ENCODE measurements at places on chromosomes 13 and 19.
A peak's percentile ranks its signal among the peaks of the same experiment; 100 is the strongest.

- no peak for DNase-seq
Measured at GRCh38 chr13:87684850-87685742, 13.9 kb downstream of the SLITRK5 start.

- DNase-seq, result no peak
Measured at GRCh38 chr13:39254601-39255000, 216.3 kb downstream of the NHLRC3 start.

GRCh38 chr13:21576426-21576825 is 27.5 kb downstream of the MICU2 start:
- DNase-seq, result no peak

DNA sequence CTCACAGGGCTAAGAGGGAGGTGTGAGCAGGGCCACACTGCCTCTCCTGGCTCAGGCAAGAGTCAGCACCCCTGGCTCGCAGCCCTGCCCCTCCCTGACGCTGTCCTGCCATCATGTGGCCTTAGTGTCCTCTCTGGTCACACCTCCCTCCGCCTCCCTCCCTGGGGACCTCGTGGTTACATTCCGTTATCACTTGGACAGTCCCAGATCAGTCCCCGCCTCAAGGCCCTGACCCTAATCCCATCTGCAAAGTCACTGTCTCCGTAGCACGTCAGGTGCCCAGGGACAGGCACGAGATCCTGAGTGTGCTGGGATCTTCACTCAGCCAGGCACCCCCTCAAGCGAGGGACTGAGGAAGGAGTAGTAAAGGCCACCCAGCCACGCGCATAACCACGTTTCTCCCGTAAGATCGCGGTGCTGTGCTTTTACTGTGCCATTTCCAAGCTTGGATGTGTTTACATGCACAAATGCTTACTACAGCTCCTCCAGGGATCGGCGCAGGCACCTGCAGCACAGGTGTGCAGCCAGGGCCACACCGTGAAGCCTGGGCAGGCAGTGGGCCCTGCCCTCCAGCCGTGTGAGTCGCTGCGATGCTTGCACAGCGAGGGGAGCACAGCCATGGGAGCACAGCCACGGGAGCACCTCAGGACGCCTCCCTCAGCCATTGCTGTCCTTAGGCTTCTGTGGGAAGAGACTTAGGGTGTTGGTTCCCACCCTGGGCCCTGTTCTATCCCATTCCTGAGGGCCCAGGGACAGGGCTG is 10.7 kb upstream of the TMEM255B start:
- DNase-seq, result no peak

DNA sequence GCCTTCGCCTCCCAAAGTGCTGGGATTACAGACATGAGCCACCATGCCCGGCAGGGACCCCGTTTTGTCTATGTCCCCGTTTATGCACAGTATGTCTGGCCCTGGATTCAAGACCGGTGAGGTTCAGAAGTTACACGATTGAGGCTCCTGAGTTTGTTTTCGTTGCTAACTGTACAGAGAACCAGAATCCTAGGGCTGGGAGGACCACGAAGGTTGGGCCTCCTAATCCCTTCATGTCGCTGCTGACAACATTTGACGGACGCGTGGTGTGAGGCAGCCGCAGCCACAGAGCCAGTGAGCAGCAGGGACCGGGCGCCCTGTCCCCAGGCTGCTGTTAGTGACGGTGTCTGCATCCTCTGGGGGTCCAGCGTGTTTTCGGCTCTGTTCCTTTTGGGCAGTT is 91.4 kb downstream of the ATP11A start:
- no peak for DNase-seq

DNA sequence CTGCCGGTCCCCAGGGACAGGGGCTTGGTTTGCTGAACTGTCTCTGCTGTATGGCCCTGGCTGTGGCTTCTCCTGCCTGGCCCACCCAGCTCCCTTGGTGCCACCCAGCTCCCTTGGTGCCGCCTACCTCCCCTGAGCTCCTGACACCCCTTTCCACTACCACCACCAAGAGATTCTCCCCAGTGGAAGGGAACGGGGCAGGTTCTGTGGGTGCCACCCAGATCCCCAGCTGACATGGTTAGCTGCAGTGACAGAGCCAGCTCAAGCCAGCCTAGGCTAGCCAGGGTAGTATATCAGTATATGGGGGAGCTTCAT is 28.5 kb upstream of the POP4 start:
- DNase-seq, result no peak

DNA sequence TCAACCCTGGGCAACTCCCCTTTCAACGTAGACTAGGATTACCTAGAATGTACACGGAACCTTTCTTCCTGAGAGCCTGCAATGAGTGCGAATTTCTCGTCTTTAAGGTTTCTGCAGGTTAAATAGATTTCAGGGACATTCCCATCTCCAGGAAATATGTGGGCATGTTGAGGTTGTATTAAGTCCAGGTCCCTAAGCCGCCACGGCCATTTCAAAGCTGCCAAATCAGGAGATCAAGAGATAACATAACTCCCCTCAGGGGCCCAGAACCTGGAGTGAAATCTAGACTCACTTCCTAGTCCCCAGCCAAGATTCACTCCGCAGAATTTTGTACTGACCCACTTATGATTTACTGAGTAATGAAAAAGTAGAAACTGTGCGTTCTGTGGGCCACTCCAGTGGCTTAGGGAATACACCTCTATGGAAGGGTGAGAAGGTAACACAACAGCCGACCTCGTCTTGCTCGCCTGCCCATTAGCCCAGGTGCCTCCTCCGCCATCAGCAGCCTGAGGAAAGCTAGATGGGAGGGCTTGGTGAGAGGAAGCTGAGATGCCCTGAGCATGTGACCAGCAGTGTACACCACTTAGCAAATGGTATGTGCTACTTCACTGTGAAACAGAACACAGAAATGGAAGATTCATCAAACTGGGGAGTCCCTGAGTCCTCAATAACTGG is 98.5 kb upstream of the SOX1 start:
- no peak for DNase-seq

DNA sequence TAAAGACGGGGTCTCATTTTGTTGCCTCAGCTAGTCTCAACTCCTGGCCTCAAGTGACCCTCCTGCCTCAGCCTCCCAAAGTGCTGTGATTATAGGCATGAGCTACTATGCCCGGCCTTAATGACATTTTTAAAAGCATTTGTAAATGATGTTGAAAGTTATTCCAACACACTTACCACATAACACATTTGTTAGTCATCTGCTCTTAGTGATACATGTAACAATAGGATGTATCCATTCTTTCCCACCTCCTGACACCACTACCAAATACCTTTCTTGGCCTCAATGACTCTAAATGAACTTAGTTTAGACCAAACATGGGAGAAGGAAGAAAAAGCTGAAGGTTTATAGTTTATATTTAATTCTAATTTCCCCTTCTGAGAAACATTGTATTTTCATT is 59.8 kb upstream of the MEDAG start:
- no peak for DNase-seq

DNA sequence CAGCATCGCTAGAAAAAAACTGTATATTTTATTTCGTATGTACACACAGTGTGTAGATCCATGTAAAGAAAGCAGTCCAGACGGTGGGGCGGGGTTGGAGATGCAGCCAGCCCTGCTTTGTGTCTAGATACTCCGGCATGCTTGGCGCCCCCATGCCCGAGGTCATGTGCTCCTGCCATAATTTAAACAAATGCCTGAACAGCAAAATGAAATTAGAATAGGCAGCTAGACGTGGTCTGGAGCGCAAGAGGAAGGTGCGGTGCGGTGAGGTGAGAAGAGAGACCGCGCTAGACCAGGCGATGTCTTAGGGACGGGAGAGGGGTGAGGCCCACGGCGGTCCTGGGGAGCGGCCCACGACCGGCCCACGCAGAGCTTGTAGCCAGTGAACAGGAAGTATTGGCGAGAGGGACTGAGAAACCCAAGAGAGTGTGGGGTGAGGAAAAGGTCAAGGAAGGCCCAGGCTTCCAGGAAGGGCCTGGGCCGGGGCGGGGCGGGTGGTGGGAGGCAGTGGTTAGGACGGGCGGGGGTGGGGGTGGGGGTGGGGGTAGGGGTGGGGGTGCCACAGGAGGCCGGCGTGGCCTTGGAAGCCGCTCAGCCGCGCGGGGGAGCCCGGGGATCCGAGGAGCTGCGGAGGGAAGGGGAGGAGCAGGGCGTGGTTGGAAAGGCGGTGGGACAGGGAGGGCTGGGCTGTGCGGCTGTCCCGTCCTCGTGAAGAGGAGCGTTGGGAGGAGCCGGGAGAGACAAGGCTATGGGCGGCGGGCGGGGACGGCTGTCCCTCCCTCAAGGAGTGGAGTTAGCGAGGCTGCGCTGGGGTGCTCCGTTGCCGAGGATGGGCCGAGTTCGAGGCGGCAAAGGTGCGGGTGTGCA is 254.7 kb upstream of the SGCG start:
- DNase-seq, result no peak

- peak; percentile 3 for DNase-seq
Measured at GRCh38 chr19:29260477-29261317, 47.7 kb upstream of the UQCRFS1 start.

DNA sequence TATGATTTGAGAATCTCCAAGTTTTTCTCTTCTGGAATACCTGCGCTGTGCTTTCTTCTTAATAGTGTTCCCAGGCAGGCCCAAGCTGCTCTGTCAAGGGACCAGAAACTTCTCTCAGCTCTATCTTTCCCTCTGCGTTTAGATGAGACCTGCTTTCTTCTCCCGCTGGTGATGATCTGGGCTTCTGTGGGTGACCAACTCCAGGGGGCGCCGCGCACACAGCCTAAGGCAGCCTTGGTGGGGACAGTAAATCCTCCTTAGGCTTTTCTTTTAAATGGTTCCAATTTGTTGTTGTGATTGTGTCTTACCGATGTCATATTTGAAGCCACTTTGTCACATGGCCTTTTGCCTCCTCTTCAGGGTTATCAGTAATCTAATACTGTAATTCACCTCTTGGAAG is 439.4 kb upstream of the KLF12 start:
- DNase-seq, result no peak

- DNase-seq, result no peak
Measured at GRCh38 chr13:102571075-102571474, 25.7 kb upstream of the TPP2 start.

- DNase-seq, result no peak
Measured at GRCh38 chr13:42140494-42140893, 92.0 kb downstream of the DGKH start.

GRCh38 chr13:107838588-107839161 is 376.7 kb downstream of the LIG4 start:
- DNase-seq, result no peak

- DNase-seq, result no peak
Measured at GRCh38 chr13:103243495-103243894, 177.3 kb upstream of the SLC10A2 start.

DNA sequence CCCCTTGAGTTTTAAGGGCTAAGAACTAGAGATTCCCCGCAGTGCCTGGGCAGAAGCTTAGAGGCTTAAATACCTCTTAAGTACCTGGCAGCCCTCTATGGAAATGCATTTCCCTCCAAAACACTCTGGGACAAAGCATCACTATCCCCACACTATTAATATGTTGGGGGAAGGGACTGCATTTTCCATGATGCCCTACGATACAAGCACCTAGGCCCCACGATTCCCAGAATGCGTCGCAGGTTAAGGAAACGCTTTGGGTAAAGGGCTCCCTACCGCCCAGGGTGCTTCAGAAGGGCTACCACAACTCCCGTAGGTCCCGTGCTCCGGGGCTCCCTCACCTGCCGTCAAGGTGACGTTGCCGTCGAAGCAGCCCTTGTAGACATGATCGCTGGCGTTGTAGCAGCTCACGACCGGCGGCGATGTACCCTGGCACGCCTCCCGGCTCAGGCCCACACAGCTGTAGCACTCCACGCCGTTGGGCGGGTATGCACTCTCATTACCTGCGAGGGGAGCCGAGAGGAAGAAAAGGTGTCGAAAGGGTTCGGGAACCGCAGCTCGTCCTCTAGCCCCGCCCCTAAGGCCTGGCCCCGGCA is 2.5 kb downstream of the LYPD3 start:
- DNase-seq, result no peak

- DNase-seq, result no peak
Measured at GRCh38 chr19:55071129-55071502, 4.6 kb upstream of the EPS8L1 start.

GRCh38 chr19:48310227-48310626 is 15.1 kb upstream of the EMP3 start:
- DNase-seq, result no peak

DNA sequence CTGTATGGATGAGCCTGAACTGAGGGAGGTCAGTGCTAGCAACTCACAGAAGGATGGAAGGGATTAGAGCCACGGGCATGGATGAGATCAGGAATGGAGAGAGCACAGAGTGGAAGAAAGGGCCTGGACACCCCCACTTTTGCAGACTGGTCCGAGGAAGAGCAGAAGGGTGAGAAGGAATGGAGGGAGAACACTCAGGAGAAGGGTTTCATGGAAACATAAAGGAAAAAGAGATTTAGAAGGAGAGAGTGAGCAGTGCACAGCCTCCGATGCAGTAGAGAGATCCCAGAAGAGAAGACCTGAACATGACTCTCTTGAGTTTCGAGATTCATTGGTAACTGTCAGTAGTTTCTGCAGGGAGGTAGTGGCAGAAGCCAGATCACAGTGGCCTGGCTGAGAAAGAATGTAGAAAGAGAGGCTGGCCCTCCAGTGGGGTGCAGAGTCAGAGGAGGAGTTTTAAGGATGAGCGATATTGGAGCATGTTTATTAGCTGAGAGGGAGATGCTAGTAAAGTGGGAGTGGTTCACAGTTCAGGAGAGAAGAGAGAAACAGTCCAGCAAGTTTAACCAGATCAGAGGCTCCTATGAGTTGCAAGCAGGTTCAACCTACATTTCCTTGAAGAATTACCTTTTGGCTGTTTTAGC is 108.9 kb downstream of the ZAR1L start:
- no peak for DNase-seq

DNA sequence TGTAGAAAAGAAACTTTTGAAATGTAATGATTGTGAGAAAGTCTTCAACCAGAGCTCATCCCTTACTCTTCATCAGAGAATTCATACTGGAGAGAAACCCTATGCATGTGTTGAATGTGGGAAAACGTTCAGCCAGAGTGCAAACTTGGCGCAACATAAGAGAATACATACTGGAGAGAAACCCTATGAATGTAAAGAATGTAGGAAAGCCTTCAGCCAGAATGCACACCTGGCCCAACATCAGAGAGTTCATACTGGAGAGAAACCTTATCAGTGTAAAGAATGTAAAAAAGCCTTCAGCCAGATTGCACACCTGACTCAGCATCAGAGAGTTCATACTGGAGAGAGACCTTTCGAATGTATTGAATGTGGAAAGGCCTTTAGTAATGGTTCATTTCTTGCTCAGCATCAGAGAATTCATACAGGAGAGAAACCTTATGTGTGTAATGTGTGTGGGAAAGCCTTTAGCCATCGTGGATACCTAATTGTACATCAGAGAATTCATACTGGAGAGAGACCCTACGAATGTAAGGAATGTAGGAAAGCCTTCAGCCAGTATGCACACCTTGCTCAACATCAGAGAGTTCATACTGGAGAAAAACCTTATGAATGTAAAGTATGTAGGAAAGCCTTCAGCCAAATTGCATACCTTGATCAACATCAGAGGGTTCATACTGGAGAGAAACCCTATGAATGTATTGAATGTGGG is 19.3 kb downstream of the ZNF583 start:
- no peak for DNase-seq
